ENCODE measurements at places on chromosomes 1 and 21.

DNA sequence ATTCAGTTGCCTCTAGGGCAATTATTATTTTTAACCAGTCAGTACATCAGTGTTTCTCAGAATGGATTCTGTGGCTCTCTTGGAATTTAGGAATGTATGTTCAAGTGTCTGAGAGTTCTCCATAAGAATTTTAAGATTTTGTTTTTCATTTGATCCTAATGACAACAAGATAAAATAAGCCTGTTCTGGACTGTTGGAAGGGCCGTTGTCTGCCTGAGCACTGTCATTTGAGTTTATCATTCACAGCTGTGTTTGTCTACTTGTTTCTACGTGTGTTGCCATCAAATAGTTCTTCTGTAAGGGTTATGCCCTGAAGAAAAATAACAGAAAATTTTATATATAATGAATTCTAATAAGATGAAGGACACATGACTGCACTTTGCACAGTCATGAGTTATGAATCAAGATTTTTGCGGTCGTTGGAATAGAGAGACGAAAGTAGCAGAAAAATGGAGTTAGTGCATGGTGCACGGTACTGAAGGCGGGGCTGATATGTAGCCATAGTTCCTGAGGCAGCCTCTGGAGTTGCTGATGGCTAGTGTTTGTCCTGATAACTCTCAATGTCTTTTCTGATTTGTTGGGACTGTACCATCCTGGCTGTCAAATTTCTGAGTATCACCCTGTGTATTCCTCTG lies 92.5 kb downstream of the NOS1AP start:
- no peak for DNase-seq

GRCh38 chr1:22089134-22089571 lies 36.6 kb downstream of the CDC42 start:
- DNase-seq, result no peak

DNA sequence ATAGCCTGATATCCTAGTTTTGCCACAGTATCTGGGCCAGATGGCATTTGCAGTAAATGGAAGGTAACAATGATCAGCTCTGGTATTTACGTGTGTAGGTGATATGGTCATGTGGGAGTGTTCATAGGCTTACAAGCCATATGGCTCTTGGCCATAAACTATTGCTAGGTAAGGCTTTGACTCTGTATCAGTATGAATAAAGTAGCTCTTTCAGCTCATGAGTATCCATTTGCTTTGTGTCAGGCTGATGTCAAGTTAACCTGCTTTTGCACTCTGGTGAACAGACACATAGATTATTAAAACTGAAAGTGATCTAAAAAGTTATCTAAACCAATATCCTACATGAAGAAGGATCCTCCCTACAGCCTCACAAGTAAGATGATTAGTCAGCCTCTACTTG lies 69.0 kb downstream of the DDR2 start:
- DNase-seq, result no peak

GRCh38 chr1:57079454-57080157 lies 113.8 kb upstream of the C8B start:
- no peak for DNase-seq

DNA sequence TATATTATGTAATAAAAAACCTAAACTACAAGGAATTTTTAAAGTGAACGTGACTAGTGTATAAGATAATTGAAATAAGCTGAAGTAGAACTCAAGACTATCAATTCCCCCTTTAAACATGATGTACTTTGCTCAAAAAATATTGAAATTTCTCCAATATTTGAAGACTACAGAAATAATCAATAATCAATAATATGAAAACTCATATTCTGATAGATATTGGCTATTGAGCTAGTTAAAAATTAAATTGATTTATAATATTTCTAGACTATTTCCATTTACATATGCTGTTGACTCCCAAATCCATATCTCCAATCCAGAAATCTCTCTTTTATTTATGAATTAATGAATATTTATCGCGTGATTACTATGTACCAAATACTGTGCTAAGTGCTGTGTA lies 133.2 kb downstream of the USH2A start:
- no peak for DNase-seq

GRCh38 chr21:29305068-29305467 lies 6.3 kb downstream of the BACH1 start:
- DNase-seq, result no peak

GRCh38 chr1:209319057-209319432 lies 264.5 kb upstream of the CAMK1G start:
- no peak for DNase-seq

- no peak for DNase-seq
These were observed 127.6 kb upstream of the VAMP3 start for GRCh38 chr1:7643530-7643929.

DNA sequence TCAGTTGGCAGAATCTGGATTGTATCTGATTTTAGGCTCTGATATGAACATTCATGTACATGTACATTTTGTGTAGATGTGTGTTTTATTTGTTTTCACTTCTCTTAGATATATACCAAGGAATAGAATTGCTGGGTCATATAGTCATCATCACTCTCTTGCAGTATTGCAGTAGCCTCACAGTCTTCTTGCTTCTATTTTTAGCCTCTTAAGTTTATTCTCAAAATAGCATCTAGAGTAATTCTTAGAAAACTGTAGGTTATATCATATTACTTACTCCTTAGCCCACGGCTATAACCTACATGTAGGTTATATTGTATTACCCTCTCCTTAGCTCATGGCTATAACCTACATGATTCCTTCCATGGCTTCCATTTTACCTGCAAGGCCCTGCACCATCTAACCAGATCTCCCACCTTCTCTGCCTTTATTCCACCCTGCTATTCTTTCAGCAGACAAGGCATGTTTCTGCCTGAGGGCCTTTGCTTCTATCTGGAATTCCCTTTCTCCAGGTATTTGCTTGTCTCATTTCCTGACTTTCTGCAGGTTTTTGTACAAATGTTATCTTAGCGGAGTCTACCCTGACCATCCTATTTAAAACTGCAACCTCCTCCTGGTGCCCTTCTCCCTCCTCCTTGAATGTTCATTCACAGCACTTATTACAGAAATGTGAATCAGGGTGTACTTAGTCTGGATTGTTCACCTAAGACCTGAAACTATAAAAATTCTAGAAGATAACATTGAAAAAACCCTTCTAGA lies 109.0 kb upstream of the ETV3 start:
- no peak for DNase-seq

GRCh38 chr1:8460132-8460544 lies 142.2 kb downstream of the SLC45A1 start:
- no peak for DNase-seq

- no peak for DNase-seq
These were observed 59.0 kb upstream of the KCND3 start for GRCh38 chr1:112048421-112048820.

DNA sequence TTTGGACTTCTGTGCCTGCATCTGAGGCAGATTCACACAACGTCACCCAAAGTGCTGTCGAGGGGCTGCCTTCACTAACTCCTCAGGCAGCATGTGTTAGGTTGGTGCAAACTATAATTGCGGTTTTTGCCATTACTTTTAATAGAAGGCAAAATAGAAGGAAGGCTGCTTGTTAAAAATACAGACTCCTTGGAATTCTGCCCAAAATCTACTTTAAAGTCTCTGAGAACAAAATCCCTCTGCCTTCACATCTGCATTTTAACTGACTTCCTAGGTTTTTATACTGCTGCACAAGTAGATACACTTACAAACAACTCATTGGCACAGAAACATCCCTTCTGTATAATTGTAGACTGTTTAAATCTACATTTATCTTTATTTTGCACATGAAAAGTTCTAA lies 41.3 kb upstream of the SLC19A2 start:
- no peak for DNase-seq

All from SK-N-DZ (cell line).